ENCODE measurements at places on chromosomes 4 and X.

DNA sequence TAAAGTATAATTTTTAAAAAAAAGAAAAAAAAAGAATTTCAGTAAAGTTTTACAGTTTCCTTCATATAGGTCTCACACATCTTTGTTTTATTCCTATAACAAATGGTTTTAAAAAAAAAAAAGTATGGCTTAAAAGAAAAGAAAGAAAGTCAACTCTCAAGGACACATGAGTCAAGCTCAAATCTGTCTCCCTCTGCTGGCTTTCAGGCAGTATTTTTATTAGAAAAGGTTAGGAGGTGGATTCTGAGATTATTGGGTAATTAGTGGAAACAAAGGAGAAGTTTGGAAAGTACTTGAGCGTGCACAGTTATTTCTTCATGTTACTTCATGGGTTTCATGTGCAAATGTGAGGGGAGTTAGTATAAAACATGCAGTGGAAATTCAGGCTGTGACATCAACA, 36.6 kb upstream of the BTC start:
- no peak for DNase-seq

DNA sequence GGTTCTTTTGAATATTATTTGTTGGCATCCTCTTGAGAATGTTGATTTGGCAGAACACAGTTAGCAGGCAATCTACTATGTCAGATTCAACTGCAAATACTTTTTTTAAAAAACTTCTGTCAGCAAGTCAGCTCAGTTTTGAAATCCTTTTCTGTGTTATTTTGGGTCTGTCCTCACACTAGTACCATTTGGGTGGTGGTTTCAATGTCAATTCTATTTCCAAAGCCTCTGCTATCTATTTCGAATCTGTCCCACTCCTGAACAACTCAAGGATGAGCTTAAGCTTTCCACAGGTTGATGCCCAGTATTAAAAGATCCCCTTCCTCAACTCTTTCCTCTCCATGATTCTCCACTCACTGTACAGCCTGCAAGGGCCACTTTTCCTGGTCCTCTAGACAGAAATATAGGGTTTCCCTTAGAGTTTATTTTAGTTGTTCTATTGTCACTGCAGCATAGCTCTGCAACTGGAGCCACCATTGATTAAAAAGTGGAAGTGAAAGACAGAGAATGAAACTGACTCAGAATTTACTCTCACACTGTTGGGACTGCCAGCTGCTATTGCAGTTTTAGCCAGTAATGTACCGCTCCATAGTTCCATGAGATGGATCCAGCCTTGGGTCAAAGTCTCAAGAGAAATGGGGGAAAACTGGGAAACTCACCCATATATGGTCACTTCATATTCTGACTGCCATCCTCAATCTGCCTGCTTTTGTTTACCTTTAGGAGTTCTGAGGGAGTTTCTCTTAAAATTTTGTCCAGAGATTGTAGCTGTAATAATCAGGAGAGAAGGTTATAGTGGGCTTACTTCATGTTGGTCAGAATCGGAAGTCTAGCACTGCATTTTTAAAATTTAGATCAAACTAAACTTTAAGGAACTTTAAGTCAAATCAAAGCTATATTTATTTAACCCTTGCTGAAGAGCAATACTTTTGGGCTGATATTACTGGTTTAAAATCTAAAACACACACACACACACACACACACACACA, 14.6 kb downstream of the HDX start:
- no peak for DNase-seq

GRCh38 chr4:73673286-73673685, 53.0 kb upstream of the RASSF6 start:
- no peak for DNase-seq

DNA sequence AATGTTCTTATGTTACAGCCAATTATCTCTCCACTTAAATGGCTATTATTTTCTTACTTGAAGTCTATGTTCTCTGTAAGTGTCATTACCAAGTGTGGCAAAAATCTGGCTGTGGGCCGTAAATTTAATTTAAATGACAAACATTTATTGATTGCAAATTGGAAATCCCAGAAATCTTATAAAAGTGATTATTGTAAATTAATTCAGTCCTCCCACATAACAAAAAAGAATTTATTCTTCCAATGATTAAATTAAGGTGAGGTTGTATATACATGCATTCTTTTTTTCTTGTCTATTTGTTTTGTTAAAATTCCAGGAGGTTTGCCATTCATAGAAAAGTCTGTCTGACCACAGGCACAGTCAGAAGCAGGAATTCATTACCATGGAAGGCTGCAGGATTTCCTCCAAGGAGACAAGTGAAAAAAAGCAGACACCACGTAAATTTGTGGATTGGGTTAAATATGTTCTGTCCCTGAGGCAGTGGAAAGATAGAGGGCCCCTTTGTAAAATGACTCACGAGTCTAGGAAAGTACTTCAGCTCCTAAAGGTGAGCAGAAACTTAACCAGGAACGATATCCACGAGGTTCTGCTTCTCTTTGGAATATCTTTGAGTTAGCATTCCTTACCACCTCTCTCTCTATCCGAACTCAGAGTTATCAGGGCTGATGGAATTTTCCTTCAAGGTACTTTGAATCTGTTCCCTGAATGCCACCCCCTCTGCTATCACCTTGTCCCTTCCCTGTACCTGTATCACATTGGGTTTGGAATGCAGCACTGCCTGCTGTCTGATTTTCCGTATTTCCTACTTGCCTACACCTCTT, 10.7 kb downstream of the PPARGC1A start:
- DNase-seq: no peak

- no peak for DNase-seq
Observed at GRCh38 chr4:179843370-179843769, 2399.8 kb upstream of the TENM3 start.

DNA sequence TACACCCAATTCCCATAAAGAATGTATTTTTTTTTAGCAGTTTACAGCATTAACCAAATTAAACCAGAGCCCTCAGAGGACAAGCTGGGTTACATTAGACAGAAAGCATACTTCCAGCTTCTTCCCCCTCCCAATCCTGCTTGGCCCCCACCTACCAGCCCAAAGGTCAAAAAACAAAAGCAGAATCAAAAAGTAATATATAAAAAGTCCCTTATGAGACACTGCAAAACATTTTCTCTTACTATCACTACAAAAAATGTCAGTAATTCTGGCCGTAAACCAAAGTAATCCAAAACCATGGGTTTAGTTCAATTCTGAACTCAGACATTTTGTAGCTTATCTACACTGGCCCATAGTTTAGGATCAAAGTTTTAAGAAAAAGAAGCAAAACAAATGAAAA, 38.0 kb downstream of the APBB2 start:
- DNase-seq: no peak

- no peak for DNase-seq
Observed at GRCh38 chr4:88967883-88968331, 89.1 kb downstream of the FAM13A start.

GRCh38 chr4:172188248-172188988, 375.2 kb downstream of the GALNTL6 start:
- no peak for DNase-seq

GRCh38 chrX:8139716-8140115, 31.4 kb downstream of the VCX2 start:
- no peak for DNase-seq

DNA sequence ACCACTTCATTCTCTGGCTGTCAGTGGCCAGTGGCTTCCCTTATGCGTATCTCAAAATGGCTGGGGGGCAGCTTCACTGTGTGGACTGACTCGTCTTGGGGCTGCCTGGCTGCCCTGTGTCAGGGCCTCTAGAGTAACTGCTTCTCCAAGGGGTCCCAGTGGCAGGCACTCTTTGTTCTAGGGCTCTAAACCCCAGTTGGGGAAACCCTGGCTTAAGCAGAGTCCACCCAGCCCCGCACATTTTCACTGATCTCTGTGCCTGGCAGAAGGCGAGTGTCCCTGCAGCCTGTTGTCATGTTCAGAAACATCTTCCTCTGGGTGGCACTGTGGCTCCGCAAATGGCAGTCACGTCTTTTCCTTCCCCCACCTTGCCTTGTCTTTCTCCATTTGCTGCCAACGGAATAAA, 59.7 kb downstream of the NBDY start:
- DNase-seq: no peak

DNA sequence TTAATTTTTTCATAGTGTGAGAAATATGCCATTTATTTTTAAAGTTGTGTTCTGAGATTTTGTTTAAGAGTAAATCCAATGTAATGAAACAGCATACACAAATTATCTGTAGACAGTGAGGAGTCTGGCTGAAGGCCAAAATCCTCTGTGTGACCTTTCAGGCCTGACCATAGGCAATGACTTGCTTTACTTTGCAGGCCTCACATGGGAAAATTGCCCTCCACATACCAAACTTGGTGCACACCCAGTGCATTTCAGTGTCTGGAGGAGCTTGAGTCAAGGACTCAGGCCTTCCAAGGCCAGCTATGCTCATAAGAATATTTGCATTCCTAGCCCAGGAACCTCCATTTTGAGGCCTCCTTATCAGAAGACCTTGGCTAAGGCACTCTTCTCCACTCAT, 430.1 kb downstream of the GABRG1 start:
- DNase-seq: no peak

DNA sequence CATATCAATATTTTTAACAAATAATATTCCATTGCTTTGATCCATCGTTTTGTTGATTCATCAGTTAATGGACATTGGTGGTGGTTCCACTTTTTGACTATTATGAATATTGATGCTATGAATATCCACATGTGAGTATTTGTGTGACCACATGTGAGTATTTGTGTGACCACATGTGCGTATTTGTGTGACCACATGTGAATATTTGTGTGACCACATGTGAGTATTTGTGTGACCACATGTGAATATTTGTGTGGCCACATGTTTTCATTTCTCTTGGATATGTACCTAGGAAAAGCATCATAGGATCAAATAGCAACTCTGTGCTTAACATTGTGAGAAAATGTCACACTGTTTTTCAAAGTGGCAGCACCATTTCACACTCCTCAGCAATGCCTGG, 433.6 kb upstream of the FRG1 start:
- DNase-seq: no peak

- no peak for DNase-seq
Observed at GRCh38 chrX:46938589-46938988, 26.4 kb downstream of the JADE3 start.

DNA sequence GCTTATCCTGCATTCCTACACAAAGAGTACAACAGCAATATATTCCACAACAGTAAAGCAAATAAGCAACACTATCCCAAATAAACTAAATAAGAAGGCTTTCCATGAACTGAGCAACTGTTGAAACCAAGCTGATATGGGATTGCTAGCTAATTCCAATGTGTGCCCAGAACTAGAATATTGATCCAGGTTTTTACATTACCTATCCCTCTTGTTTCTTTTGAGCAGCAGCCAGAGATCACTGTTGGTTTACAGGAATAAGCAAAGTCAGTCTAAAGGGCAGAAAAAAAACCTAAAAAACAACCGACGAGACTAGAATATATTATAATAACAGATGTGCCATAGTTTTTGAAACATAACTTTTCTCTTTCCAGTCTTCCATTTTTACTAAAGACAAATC, 22.4 kb upstream of the ADH4 start:
- no peak for DNase-seq

- DNase-seq: no peak
Observed at GRCh38 chrX:41971346-41971745, 48.0 kb upstream of the CASK start.

- DNase-seq: no peak
Observed at GRCh38 chr4:114229706-114230105, 250.3 kb upstream of the ARSJ start.

GRCh38 chr4:128707864-128708263, 101.6 kb upstream of the JADE1 start:
- no peak for DNase-seq

GRCh38 chr4:74338792-74339333, 26.1 kb upstream of the EREG start:
- DNase-seq: no peak

DNA sequence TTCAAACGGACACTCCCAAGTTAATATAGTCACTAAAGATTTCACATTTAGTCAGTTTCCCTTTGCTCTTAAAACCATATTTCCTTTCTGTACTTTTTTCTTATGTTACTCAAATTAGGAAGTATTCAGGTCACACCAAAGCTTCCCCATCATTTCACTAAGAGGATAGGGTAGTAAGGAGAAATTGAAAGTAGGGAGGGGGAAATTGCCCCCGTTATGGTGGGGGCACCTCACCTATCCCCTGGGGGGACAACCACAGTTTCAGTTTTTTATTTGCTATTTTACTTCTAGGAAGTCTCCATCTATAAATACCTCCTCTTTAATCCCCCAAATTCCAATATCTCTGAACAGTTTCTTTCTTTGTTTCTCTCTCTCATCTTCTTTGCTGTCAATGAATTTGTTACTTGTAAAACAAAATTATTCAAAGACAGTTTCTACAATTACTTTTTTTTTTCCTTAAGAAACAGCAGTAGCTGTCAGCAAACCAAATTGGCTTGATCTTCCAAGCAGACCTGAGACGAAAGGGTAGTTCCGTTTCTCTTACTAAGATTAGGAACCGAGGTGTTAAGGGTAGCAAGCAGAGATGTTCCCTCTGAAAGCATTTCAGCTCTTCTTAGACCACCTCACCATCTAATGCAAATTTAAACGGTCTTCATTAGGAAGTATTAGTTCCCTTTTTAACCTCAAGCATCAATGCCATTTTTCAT, 160.2 kb upstream of the KLF3 start:
- no peak for DNase-seq

- DNase-seq: no peak
Observed at GRCh38 chr4:169661761-169662160, 41.4 kb downstream of the CLCN3 start.

GRCh38 chrX:154317391-154317995, 21.9 kb downstream of the TKTL1 start:
- no peak for DNase-seq

DNA sequence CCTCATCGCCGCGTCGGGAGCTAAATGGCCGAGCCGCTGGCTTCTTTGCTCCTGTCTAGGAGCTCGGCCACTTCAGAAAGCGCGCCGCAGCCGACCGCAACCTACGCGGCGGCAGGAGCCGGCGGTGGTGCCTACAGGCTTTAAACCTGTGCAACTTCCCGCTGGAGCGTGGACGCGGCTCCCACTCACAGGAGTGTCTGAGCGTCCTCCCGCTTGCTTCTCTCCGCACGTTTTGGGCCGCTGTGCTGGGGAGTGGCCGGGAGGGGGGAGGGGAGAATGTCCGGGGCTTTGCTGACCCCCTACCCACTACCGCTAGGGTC, 1.0 kb downstream of the NHSL2 start:
- no peak for DNase-seq

DNA sequence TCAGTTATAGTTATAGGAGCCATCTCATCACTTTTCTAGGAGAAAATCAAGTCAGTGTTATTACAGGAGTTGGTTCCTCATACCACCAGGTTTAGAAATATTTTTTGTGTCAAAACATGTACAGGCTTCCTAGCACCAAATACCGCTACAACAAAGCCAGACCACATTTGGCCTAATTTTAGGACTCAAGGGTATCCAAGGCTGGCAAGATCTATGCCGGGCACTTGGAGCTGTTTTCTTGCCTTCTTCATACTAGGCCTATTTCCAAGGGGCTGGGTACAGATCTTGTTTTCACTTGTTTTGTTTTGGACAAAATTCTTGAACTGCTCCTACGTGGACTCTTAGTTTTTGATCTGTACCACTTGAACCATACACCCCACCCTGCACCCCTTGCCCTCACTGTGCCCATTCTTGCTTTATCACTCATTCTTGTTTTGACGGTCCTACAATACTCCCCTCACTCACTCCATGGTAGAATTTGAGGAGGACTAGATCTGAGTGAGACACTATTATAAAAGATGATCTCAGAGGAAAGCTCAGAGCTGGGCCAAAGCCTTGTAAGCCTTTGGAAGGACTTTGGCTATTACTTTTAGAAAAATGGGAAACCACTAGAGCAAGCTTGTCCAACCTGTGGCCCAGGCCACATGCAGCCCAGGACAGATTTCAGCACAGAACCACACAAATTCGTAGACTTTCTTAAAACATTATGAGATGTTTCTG, 17.7 kb upstream of the TMEM144 start:
- DNase-seq: no peak

GRCh38 chrX:155534800-155535199, 76.4 kb upstream of the F8A3 start:
- DNase-seq: no peak
